ENCODE measurements at places on chromosomes 13 and 19.

- no peak for DNase-seq
These were observed at the start of gene IL17D for GRCh38 chr13:20702915-20703779. TSS of gene IL17D (plus strand) at chr13:20703699. CDS start at chr13:20704002, 303 bp downstream.

DNA sequence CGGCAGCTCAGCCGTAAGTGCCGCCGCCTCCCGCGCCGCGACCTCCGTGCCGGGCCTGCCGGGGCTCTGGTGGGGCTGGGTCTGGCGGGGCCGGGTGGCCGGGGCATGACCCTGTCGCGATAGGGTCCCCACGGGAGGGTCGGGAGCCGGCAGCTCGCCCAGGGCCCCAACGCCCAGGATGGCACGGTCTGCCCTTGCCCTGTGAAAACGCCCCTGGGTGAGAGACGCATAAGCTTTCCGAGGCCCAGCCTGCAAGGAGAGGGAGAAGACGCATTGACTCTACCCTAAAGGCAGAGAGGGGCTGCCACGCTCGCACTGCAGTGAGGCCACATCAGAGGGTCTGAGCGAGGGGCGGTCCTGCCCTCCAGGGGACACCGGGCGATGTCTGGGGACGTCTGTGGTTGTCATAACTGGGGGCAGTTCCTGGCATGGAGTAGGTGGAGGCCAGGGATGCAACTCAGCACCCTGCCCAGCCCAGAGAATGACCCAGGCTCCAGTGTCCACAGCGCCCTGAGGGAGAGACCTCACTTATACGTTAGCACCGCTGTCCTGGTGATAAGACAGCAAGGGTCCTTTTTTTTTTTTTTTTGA is 539 bp downstream of the ZNF554 start:
- no peak for DNase-seq

DNA sequence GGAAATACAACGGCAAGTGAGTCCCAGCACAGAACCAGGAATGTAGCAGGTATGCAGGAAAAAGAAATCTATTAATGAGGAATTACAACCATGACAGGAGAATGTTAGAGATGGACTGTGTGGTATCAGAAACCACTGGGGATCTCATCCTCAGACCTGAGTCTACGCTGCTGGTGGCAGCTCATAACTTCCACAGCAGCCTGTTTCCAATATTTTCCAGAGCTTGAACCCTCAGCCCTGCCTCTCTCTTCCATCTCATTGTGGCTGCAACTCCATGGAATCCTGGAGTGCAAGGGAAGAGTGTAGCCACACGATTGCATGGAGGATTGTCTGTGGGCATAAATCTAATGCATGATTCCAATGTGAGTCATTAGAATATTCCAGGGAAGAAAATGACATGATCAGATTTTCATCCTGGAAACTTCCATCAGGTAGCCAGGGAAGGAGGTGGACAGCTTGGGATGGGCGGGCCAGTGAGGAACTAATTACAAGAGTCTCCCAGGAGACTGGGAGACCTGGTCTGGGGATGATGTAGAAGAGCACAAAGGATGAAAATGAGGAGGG is 14.9 kb downstream of the PLA2G4C start:
- DNase-seq, result no peak

- no peak for DNase-seq
These were observed 1.4 kb upstream of the BCL3 start for GRCh38 chr19:44746946-44747738.

DNA sequence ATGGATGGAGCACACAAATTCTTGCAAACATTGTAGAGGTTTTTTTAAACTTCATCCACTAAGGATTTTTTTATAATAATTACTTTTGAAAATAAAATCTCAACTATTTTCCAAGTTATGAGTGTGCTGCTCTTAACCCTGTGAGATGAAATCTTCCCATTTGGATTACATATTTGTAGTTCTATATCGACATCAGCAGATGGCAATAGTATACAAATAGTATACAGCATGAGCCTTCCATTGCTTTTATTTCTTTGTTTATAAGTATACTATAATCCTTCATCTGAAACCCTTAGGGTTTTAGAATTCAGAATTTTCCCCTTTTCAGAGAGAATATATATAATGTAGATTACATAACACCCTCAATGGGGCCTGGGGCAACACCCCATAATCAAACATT is 70.5 kb downstream of the GJA3 start:
- DNase-seq, result no peak

- DNase-seq, result no peak
These were observed 2.7 kb upstream of the RSPH6A start for GRCh38 chr19:45817725-45818301.

DNA sequence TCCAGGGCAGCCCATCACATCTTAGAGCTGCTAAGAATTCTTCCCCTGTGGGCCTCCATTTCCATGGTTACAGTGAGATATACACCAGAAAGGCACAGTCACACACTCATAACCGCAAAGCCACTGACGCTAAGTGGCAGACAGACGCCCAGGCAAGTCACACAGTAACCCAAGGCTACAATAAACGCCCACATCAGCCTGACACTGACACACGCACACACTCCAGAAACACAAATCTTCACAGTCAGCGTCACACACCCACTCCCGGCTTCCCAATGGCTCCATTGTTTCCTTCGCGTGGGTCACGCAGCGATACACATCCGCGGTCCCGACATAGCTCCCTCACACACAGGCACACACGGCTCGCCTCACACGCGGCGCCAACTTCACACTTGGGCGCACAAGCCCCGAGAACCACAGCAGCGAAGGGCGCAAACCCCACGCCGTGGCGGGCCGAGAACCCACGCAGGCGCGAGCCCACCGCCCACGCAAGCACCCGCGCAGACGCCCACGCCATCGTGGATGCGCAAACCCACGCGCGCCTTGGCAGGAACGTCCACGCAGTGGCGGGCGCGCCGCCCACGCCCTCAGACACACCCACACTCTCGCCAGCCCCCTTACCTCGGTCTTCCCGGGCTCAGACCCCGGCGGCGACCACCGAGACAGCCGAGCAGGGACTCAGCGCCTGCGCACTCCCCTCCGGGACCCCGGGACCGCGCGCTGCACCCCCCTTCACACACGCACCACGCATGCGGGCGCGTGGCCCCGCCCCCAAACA is at the start of gene ZNF667:
TSS of gene ZNF667 (minus strand) at position 695 of the 778 bp plus-strand sequence. CDS start 14,975 bp downstream, outside the sequence.
- no peak for DNase-seq

DNA sequence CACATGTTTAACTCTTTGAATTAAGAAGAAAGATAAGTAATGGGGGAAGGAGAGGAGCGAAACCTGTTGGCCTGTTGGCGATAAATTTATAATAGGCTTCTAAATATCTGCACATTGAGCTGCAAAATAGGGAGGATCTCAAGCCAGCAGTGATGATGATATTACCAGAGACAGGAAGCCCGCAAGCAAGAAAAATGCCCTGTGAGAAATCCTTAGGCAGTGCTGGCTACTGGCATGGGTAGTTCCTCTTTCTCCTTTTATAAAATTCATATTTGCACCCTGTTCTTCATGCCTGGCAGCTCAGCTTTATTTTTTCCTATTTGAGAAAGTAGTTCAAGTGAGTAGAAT is 858 bp upstream of the USP12 start:
- no peak for DNase-seq

GRCh38 chr13:74866101-74866500 is 615.9 kb downstream of the TBC1D4 start:
- DNase-seq, result no peak

DNA sequence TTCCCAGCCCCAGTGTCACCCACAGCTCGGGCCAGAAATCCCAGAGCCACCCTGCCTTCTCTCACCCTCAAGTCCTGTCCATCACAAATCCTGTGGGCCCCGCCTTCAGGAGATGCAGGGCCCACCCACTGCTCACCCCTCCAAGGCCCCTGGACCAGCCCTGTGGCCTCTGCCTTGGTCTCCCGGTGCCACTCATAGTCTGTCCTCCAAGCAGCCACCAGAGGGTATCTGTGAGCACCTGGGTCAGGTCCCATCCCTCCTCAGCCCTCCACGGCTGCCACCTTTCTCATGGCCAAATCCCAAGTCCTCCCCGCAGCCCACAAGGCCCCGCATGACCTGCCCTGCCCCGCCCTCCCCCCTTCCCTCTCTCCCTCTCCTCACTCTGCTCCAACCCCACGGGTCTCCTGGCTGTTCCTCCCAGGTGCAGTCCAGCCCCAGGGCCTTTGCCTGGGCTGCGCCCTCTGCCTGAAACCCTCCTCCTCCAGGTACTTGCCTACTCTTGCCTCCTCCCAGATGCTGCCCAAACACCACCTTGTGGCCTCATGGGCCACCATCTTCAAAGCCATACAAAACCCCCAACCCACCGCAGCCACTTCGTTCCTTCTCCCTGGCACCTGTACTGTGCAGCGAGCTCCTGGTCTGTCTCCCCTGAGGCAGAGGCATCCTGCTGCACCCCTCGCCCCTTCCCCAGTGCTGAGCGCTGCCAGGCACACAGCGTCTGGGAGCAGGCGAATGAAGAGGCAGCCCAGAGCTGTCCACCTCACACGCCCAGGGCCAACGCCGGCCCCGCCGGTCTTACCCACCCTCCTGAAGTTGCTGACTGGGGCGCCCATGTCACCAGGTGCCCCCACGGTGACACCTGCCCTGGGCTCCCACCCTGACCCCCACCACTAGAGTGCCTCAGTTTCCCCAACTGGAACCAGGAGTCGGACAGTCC is 13.2 kb upstream of the UQCR11 start:
- DNase-seq, result no peak

DNA sequence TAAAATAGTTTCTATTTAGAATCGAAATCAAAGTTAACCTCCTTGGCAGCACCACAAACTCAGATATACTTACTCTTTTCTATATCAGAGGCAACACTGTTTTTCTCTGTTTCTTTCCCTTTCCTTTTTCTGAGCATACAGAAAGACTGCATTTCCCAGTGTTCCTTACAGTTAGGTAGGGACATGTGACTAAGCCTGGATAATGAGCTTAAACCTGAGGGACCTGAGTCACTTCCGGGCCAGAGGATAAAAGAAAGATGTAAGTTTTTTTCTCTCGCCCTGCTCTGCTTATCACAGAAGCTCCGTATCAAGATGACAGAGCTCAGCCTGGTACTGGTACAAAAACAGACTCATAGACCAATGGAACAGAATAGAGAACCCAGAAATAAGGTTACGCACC is 531.9 kb downstream of the KLF12 start:
- no peak for DNase-seq

DNA sequence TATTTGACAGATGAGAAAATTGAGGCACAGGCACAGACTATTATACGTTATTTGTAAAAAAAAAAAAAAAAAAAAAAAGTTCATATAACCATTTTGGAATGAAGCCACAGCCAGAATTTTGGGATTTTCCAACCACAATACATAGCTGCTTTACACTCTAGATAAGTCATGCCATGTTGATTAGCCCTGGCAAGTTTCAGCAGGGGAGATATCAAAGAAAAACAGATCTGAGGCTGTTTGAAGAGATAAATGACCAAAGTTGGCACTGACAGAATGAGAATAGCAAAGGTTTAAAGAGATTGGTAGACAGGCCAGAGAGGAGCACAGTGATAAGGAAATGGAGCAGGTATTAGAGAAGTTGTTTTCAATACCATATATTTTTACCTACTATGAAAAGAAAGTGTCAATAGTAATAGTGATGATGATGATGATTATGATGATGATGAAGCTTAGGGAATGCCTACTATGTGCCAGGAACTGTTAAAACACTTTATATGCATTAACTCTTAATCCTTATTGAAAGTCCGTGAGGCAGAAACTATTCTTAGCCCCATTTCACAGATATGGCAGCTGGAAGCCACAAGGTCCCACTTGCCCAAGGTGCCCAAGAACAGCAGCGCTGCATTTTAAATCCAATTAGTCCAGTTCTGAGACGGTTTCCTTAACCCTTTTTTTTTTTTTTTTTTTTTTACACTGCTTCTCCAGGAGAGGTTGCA is 105.5 kb downstream of the MBNL2 start:
- DNase-seq, result no peak

DNA sequence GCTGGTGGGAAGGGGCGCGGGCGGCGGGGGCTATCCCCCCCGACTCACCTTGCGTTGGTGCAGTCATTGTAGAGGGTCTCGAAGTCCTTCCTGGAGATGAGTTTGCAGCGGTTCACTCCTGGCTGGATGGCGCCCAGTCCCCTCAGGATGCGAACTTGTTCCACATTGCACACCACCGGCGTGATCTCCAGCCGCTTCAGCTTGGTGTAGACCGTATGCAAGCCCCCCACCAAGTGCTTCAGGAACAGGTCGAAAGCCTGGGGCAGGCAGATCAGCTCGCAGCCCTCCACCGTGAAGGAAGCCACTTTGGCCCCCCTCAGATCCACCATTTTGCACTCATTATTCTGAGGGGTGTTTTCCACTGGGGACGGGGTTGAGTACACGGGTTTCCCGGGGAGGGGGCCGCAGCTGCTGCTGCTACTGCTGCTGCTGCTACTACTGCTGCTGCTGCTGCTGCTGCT is 1.1 kb downstream of the DACH1 start:
- no peak for DNase-seq

DNA sequence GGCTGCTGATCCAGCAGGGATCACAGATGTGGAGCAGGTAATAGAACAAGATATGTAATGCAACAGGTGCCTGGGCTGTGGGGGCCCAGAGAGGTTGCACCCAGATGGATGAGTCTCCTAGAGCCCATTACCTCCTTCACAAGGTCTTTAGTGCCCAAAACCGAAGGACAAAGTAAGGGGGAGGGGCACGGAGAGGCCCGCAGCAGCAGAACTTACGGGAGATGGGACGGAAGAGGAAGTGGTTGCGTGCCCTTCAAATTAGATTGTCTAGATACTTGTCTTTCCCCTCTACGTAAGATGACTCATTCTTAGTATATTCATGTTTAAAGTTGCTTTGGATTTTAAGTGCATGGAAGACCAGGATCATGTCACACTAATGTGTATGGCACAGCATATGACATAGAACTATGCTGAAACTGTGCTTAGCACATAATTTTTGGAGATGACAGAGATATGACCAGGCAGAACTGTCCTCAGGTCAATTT is 5.7 kb upstream of the MRPS31 start:
- no peak for DNase-seq

- no peak for DNase-seq
These were observed 182.2 kb downstream of the FOXO1 start for GRCh38 chr13:40484101-40484800.

GRCh38 chr19:1110809-1111640 is 7.2 kb downstream of the GPX4 start:
- DNase-seq, result no peak

DNA sequence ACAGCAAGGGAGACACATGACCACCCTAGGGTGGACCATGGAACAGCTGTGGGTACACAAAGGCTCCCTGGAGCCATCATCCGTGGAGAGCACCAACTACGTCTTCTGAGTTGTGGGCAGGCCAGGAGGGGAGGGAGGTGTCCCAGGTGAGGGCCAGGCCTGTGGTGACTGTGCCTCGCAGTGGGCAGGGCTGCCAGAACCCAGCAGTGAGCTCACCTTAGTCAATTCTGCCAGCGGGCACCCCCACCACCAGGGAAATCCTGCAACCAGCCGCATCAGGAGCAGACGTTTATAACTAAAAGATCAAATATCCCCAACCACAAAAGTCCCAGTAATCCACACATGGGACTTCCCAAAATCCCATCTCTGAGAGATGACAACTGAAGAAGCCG is 19.6 kb downstream of the ELL start:
- DNase-seq, result no peak

All from NCI-H2081 treated with DMSO at 0.1 percent for 48 hours (cell line).